Stimulated activated CD4-positive, alpha-beta T cell treated with anti-CD3 and anti-CD28 coated beads, Interleukin-1b, Interleukin-23, amount 100 ng/mL, for 1 hour (primary cell): ENCODE measurements at places on chromosomes 4 and X.

GRCh38 chrX:19370061-19370460, 26.3 kb downstream of the PDHA1 start:
- DNase-seq = no peak

DNA sequence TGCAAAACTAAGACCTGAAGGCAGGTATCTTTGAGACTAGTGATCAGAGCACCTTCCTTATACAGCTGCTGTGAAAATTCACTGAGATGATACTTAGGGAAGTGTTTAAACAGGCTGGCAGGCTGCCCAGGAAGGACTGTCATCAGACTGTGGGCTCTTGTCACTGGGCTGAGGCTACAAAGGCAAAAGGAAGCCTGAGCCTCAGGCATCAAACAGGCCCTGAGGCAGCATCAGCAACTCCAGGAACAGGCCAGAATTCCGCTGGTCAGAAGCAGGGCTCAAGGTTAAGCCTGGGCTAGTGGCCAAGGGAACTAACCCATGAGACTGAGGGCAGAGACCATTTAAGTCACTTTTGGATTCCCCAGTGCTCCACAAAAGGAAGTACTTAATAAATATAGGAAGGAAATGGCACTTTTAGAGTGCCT, 12.8 kb downstream of the PJA1 start:
- no peak for DNase-seq

- no peak for DNase-seq
Observed at GRCh38 chr4:74942251-74942917, 9.5 kb downstream of the PARM1 start.

DNA sequence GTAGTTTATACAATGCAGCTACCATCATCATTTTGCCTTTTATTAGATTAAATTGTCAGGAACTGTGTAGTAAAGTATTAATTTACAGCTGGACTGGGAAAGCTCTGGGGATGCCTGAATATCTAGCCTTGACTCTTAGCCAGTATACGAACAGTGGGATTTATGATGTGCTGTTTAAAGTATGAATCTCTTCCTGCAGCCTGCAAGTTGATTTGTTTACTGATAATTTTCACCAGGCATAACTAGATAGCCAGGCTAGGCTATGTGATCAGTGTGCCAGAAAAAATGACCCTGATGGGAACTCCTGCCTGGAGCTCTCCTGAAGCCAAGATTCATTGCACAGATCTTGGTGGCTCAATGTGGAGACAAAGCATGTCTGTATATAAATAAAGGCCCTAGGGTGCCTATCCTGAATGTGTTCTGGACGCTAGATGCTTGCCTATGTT, 119.2 kb downstream of the SCLT1 start:
- no peak for DNase-seq

- DNase-seq = no peak
Observed at GRCh38 chr4:54660591-54660990, 2.8 kb downstream of the KIT start.

DNA sequence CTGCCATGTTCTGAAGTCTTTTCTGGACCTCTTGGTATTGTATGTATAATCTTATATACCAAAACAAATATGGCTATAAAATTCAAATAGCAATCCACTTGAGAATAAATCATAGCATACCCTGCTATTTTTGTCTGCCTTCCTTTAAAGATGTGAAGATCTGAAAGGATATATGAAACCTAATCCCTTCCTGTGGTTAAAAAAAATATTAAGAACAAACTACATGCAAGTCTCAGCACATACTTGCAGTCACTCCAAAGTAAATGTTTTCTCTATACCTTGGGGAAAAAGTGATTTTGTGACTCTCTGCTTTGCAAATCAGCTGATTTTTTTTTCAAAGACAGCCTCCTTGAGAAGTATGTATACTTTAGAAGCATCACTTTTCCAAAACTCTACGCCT, 322.9 kb downstream of the ANKRD50 start:
- DNase-seq = no peak

DNA sequence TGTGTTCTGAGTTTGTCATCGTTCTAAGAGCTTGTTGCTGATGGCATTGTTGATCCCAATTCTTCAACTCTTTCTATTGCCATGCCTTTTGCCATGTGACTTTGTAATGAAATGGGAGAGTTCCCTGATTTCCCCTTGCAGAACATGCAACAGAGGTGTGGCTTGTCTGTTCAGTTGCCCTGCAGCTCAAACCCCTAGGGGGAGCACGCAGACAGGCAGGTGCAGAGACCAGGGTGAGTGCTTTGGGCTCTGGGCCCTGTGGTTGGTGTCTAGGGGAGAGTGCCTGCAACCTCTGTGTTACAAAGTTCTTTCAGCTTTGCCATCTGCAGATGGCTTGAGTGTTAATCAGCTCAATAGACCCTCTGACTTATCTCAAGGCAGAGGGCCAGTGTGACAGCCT, 332.7 kb downstream of the MID1IP1 start:
- DNase-seq = no peak

DNA sequence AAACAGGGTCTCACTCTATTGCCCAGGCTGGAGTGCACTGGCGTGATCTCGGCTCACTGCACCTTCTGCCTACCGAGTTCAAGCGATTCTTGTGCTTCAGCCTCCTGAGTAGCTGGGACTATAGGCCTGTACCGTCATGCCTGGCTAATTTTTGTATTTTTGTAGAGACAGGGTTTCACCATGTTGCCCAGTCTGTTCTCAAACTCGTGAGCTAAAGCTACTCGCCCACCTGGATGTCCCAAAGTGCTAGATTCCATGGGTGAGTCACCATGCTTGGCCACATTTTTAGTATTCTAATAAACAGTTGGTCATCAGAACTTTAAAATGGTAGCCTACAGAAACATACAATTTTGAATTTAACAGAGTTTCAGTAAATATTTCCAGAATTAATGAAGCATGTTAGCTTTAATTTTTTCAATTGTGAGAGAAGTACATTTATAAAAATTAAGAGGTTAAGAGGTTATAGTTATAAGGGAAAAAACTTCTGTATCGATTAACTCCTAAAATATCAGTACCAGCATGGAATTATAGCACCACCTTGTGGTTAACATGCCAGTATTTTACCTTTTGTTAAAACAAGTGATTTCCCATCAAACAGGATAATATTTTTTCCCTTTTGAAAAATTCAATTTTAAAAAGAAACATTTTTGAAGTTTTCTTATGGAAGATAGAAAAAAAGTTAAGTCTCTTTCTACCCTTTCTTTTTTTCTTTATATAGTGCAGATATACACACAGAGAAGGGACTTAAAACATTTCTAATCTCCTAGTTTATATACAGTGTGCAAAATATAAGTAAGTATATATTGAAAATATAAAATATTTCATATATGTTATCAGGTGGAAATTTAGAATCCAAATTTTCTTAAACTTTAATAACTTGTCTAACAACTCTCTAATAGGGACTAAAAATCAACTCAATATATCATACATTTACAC, 35.4 kb downstream of the CEP44 start:
- no peak for DNase-seq

DNA sequence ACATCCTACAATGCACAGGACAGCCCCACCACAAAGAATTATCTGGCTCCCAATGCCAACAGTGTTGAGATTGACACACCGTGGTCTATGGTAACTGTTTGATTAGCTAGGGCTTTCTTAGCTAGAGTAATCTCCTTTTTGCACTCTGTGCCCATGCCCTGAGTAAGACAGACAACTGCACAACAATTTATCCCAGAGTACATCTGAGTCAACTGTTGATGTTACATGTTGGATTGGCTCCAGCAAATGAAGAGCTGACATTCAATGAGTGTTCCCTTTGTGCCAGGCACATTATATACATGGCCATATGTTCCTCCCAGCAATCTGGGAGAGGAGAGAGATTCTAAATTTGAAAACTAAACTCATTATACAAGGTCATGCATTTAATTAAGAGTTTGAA, 3.9 kb upstream of the FAM9C start:
- no peak for DNase-seq

DNA sequence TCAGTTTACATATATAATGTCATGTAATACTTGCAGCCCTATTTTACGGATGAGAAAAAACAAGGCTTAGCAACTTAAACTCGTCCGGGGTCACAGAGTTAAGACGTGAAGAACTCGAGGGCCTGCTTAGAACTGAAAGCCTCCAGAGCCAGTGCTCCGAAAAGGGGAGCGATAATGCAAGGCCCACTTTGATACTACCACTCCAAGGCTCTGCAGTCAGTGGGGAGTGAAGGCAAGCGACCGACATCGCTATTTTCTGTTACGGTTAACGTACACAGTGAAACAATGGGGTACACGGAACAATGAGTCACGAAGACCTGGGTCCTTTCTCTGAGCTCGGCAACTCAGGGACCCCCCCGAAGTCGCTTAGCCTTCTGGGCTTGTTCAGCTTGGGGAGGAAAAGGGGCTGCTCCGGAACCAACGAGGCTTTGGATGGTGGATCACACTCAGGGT, 965 bp downstream of the PPA2 start:
- no peak for DNase-seq

- no peak for DNase-seq
Observed at GRCh38 chr4:26893491-26893890, 32.9 kb downstream of the STIM2 start.

- DNase-seq = no peak
Observed at GRCh38 chrX:17039826-17040225, 93.4 kb downstream of the REPS2 start.

GRCh38 chr4:176435901-176436292, 116.1 kb downstream of the SPCS3 start:
- no peak for DNase-seq

- DNase-seq = no peak
Observed at GRCh38 chrX:150635952-150636351, 57.2 kb upstream of the MTMR1 start.

GRCh38 chr4:53840643-53841042, 223.8 kb downstream of the CHIC2 start:
- DNase-seq = no peak

- no peak for DNase-seq
Observed at GRCh38 chrX:38718311-38718710, 82.9 kb upstream of the MID1IP1 start.

DNA sequence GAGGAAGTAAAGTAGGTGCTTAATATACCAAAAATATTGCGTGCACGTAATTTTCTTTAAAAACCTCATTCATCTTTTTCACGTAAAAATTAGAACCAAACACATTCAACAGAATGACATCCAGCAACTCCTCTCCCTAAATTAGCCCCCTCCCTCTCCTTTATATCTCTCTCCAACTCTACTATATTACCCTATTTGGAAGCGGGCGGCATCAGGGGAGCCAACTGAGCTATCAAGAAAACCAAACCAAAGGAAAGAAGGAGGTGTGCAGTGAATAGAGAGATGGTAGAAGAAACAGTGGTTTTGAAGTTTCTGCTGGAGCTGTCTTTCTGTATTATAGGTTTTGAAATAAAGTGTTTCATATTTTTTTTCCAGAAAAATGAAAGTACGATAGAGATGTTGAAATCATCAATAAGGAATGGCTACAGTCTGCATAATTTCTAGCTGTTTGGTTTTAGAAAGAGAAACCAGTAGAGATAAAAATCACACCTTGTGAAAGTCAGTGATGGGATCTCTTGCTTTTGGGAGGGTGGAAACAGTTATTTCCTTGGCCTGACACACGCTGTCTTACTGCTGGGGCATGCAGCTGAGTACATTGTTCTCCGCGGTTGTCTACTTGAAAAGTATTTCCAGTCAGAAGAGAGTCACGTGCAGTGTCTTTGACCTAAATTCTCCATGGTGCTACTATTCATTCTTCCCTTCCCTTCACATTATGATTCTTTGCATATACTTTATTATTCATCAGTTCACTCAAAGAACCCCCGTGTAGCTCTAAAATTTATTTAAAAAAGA, 94.1 kb upstream of the WDR17 start:
- DNase-seq = no peak

DNA sequence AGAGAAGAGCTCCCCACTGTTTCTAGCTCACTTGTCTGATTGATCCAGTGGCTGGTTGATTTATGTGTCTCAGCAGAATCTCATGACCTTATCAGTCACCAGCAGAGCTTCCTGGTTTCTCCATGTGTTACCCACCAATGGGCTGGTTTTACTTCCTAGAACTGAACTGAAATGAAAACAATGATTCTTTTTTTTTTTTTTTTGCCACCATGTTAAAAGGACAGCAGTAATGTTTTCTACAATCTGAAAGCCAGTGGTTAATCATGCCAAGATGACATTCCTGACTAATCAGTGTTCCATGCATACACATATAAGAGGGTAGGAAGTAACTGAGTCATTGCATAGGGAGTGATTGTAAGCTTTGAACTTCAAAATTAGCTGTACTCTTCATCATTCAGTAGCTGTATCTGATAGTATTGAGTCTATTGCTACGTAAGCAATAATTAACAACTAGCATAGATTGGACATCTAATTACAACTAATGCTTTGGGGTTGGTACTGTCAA, 67.7 kb downstream of the SLC4A4 start:
- DNase-seq = no peak

DNA sequence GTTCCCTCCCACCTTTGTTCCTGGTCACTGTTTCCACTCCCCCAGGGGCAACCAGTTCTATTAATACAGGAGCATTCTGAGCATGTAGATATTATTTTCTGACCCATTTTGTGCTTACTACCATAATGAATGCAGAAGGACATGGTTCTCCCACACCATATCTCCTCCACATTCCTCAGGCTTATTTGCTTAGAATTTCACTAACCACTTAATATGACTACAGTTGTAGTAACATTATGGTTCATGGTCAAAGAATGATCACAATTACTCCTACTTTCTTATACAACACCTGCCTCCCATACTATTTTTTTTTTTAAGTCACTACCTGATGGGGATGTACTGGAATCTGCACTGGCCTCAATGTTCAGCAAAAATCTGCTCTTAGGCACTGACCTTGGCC, 7.5 kb upstream of the FAM184B start:
- DNase-seq = no peak

- DNase-seq = no peak
Observed at GRCh38 chr4:8913121-8913857, 41.6 kb upstream of the HMX1 start.

DNA sequence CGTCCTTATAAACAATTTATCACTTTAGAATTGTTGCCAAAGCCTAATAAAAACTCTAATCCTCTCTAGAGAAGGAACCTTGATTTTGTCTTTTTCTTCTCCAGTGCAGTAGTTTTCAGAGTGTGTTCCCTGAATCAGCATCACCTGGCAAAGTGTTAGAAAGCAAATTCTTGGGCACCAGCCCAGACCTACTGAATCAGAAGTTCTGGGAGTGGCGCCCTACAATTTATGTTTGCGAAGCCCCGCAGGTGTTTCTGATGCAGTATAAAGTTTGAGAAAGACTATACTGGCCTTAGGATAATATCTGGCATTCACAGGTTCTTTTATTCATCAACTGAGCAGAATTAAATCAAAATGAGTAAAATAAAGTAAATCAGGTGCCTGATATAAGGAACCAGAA, 645.8 kb upstream of the ATOH1 start:
- DNase-seq = no peak

- no peak for DNase-seq
Observed at GRCh38 chrX:19863212-19863856, 24.1 kb downstream of the SH3KBP1 start.

- no peak for DNase-seq
Observed at GRCh38 chrX:55801811-55802210, 84.3 kb downstream of the RRAGB start.

DNA sequence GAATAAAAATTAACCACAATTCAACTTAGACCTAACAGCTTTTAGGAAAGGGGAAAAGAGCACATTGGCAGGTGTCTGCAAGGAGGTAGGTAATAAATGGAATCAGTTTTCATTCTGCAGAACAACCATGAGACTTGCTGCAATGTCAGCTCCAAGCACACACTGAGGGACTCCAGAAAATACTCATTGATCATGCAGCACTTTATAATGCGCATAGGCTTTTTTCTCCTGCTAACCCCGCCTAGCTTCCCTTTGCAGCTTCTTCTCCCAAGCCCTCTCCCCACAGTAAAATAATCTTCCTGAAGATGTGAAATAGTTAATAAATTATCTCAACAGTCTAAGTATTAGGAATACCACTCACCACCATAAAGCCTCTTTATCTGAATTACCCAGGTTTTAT, 36.9 kb downstream of the ANKRD17 start:
- no peak for DNase-seq
